Esophagus squamous epithelium (tissue), 5 donors: ENCODE measurements at places on chromosomes 7 and 10.

DNA sequence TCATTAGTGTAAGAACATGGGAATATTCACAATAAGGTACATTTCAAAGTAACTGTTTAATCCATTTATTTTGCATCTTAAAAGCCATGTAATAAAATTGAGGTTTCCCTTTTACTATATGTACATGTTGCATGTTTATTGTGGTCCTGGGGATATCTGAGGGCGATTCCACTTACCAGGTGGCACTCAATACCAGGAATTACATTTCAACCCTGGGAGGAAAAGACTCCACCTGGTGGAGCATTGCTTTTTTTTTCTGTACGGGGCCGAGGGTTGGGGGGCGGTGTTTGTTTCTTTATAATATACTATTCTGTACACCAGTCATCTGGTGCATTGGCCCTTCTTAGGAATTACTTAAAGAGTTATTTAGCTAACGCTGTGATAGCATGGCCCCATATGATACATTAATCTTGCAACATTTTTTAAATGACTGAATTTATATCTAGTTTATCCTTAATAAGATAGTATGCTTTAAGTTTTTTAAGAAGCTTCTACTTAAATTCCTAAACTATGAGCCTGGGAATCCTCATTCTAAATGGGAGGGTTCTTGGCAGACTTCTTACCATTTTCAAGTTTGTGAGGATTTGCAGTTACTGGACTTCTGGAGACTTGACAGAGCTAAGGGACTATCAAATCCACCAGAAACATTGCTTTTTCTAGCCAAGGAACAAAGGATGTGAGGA lies 7.2 kb upstream of the HGF start:
- no peak for DNase-seq

- no peak for DNase-seq
These were observed 44.4 kb downstream of the TACR2 start for GRCh38 chr10:69372126-69372980.

- no peak for DNase-seq
These were observed 56.3 kb downstream of the GFRA1 start for GRCh38 chr10:116216676-116217075.

- no peak for DNase-seq
These were observed 51.8 kb upstream of the PRR15 start for GRCh38 chr7:29511851-29512250.

DNA sequence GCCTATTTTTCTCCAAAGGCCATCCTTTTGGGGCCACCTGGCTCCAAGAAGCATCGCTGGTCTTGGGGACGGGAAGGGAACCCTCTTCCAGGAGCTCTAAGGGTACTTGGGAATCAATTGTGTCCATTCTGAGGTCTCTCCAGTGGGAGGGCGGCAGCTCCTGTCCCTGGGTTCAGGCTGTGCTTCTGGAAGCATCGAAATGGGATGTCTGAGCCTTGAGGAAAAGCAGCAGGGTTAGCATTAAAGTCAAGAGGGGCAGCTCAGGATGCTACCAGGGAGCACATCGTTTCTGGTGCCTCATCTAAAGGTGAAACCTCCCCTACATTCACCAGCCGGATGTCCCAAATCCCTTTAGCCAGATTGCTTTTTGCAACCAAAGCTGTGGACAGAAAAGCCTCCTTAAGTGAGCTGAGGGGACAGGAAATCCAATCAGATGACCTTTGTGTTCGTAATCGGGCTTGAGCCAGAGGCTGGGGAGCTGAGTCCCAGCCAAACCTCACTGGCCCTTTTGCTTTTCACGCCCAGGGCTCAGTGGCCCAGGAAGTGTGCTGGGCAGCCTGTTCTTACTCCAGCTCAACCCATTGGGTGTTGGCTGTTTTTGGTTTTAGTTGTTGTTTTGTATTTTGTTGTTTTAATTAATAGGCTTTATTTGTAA lies 88.8 kb upstream of the ANLN start:
- no peak for DNase-seq

DNA sequence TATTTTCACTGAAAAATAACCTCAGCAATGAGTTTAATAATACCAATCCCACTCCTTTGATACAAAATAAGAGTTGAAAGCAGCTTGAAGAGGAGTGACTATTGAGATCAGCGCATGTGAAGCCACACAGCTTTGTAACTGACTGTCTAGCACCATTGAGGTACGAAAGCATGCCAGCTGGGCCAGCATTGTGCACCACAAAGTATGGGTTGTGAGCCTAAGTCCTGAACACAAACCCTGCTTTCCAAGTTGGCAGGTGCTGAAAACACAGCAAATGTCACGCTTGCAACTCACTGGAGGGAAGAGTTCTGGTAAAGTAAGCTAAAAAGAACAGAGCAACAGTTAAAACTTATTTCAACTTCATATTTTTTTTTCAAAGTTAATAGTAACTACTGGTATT lies 4.0 kb upstream of the FAM53B start:
- no peak for DNase-seq

DNA sequence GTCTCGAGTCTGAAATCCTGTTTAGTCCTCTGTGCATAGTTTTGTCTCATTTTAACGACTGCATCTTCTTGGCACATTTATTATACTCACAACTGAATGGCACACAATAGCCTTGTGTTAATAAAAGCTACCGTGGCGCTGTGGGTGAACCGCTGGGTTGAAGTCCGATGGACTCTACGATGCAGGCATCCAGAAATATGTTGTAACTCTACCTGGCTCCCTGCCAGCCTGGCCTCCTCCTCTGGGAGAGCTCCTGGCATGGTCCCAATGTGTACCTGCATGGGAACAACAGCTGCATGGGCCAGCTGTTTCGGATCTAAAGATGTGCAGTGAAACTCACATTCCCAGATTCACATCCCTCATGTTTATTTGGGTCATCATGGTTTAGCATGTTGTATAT lies 3.7 kb upstream of the DPYSL4 start:
- DNase-seq: no peak

DNA sequence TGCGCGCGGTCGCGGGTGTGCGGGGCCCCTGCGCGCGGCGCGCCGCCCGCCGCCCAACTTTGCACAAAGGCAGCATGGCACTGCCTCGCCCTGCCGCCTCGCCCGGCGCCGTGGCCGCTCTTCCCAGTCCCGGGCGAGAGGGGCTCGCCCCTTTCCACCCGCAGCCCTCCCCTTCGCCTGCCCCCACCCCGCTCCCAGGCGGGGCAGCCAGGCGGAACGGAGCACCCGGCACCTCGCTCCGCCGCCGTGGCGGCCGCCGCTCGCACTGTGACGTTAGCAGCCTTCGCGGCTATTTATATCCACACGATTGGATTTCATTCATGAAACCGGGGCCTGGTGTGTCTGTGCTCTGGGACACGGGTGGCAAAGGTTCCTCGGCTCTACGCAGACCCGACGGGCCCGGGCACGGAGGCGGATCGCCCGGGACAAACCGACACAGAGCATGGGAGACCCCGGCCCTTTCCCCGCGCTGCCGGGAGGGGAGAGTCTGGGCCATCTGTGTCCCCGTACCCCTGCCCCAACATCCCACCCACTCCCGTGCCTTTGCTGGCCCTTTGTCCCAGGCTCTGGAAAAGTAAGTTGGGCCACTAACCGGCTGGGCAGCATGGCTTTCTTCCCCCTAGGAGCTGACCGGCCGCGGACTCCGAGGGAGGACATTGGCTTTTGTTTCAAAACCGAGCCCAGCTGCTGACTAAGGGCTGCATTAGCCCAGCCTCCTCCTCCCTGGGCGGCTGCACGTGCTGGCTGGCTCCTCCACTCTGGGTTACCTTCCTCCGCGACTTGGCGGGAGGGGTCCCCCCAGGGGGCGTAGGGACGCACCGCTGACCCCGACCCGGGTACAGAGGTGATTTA lies at the start of gene RHOBTB1:
RHOBTB1 (minus strand) TSS at position 128 of the 852 bp plus-strand sequence. CDS start 32,643 bp downstream, outside the sequence.
- no peak for DNase-seq

DNA sequence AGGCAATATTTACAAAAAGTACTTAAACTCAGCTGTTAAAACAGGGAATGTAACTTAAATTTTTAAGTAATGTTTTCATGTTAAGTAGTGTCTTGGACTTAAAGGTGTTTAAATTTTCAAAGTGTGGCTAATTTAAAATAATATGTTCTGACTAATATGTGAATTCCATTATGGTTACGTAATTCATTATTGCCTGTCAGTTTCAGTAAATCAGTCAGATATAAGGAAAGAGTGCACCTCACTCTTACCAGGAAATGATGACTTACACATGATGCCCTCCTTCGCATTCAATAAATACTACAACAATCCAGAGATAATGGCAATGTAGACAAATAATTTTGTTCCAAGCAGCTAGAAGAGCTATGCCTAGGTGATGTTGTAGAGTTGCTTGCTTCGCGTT lies 69.0 kb upstream of the WNT16 start:
- DNase-seq: no peak

DNA sequence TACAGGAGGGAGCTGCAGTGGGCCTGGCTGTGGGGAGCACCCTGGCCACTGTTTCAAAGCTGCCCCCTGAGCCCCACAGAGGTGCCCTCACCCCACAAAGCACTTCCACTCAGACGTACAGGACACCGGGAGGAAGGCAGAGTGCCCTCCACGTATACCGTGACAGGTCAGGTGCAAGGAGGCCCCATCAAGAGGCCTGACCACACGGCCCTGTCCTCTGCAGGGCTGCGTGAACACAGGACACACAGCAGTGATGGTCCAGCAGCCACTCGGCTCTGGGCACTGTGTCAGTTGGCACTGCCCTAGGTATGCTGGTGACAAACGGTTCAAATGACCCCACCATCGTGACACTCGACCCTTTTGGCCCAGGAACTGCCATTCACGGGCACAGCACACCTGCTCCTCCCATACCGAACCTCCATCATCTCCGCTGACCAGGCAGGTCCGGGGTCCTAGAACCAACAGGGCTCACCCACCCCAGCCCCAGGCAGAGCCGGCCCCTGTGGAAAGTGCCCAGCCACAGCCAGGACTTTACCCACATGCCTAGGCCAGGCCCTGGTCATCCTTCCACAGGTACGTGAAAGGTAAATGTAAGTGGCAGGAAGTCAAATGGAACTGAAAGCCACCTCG lies 560.9 kb downstream of the PTPRN2 start:
- DNase-seq: no peak

GRCh38 chr7:86785641-86786040 lies 141.9 kb downstream of the GRM3 start:
- DNase-seq: no peak

DNA sequence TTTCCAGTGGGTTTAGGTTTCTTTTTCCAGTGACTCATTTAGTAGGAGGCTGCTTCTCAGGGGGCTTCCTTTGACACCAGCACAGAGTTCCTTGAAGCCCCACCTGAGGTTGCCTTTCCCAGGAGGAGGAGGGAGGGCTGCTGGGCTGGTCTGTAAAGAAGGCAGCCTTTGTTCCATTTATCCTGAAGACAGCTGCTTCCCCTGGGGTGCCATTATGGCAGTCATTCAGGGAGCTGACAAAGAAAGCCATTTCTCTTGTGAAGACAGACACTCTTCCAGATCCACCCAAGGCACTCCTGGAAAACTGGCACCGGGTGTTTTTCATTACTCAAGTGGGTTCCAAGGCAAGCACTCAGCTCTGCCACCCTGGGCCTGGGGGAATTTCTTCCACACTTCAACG lies 54.0 kb downstream of the MTURN start:
- no peak for DNase-seq

- no peak for DNase-seq
These were observed 34.8 kb downstream of the CFAP43 start for GRCh38 chr10:104197364-104197763.

DNA sequence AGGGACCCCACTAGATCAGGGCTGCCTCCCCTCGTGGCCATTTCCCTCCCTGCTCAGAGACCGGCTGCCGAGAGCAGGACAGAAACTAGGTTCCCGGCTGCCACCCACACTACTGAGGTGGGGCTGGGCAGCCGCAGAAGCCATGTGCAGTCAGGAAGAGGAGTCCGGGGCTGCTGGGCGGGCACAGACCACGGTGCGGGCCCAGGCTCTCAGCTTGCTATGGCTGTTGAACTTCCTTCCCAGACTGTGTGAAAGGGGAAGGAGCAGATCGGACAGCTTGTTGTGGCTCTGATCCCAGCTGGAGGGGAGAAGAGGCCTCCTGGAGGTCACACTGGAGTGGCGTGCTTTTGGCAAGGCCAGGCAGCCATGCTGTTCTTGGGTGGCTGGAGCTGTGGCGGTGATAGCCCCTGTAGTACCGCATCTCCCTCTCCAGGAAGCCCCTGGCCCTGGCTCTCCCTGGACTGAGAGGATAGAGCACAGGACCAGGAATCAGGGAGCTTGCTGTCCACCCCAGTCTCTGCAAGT lies 56.8 kb downstream of the HK1 start:
- no peak for DNase-seq
